ENCODE measurements at places on chromosomes 6 and 20.

DNA sequence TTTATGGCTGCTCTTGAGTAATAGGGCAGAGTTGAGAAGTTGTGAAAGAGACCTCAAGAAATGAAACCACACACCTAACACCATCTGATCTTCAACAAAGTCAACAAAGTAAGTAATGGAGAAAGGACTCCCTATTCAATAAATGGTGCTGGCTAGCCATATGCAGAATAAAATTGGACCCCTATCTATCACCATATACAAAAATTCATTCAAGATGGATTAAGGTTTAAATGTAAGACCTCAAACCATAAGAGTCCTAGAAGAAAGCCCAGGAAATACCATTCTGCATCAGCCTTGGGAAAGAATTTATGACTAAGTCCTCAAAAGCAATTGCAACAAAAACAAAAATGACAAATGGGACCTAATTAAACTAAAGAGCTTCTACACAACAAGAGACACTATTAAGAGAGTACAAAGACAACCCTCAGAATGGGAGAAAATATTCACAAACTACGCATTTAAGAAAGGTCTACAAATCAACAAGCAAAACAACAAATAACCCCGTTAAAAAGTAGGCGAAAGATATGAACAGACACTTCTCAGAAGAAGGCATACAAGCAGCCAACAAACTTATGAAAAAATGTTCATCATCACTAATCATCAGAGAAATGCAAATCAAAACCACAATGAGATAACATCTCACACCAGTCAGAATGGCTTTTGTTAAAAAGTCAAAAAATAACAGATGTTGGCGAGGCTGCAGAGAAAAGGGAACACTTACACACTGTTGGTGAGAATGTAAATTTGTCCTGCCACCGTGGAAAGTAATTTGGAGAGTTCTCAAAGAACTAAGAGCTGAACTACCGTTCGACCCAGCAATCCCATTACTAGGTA lies 4.0 kb downstream of the MAP3K5 start:
- no peak for DNase-seq

DNA sequence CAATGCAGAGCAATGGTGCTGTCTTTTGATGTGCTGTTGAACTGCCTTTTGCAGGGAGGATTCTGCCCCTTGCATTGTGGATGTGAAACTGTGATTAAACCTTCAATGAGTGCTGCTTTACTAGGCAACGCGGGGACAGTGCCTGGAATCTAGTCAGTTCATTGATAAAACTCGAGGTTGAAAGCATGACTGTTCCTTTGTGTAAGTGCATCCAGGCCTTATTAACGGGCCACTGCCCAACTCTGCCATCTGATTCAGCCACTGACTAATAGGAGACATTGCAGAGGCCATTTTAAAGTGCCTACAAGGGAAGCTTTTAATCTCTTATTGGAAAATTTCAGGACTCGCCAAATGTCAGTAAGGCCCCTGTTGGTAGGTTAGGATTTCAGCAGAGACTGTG lies 49.3 kb downstream of the SLC35F1 start:
- no peak for DNase-seq

- no peak for DNase-seq
Observed at GRCh38 chr6:28542440-28543296, 17.0 kb downstream of the GPX5 start.

GRCh38 chr6:30265181-30265580 lies 52.0 kb upstream of the TRIM26 start:
- no peak for DNase-seq

- DNase-seq: no peak
Observed at GRCh38 chr20:23095499-23095898, 9.4 kb upstream of the CD93 start.

GRCh38 chr6:34529665-34530327 lies 26.3 kb downstream of the SPDEF start:
- DNase-seq: no peak

- no peak for DNase-seq
Observed at GRCh38 chr6:6811128-6812009, 222.8 kb downstream of the LY86 start.

DNA sequence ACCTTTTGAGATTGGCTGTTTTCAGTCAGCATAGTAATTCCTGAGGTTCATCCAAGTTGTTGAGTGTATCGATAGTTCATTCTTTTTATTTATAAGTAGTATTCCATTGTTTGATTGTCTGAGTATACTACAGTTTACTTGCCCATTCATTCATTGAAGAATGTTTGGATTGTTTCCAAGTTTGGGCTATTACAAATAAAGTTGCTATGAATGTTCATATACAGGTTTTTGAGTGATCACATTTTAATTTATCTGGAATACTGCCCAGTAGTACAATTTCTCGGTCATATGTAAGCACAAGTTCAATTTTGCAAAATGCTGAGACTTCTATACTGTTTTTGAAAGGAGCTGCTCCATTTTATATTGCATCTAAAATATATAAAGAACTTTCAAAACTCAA lies 14.2 kb upstream of the EPHA7 start:
- no peak for DNase-seq

DNA sequence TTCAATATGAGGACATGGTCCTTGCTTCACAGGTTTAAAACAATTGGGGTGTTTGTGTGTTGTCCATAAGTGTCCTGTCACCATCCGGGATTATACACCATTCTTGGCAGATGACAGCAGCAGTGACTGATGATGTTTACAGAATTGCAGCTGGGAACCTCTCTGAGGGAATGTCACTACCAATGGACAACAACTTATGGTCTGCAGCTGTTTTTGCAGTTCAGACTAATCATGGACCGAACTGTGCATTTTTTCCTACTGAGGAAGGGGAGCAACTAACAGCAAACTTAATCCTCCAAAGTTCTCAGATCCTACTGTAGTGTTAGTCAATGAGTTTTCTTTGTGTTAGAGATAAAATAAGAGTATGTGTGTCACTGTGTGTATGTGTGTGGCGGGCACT lies 26.0 kb downstream of the FAM229B start:
- DNase-seq: no peak

- DNase-seq: no peak
Observed at GRCh38 chr6:137320271-137320670, 101.1 kb upstream of the IFNGR1 start.

GRCh38 chr6:108712946-108713345 lies 135.3 kb upstream of the ARMC2 start:
- DNase-seq: no peak

DNA sequence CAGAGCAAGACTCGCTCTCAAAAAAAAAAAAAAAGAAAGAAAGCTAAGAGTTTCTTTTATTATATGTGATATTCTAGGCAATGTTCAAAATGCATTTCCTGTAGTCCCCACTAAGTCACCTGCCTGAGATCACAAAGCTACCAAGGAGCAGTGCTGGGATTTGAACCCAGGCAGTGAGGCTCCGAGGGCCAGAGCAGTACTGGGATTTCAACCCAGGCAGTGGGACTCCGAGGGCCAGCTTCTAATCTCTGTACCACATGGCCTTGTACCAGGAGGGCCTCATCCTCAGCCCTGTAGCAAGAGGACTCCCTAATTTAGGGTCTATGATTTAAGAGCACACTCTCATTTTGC lies 39.7 kb downstream of the ZMYND8 start:
- DNase-seq: no peak

DNA sequence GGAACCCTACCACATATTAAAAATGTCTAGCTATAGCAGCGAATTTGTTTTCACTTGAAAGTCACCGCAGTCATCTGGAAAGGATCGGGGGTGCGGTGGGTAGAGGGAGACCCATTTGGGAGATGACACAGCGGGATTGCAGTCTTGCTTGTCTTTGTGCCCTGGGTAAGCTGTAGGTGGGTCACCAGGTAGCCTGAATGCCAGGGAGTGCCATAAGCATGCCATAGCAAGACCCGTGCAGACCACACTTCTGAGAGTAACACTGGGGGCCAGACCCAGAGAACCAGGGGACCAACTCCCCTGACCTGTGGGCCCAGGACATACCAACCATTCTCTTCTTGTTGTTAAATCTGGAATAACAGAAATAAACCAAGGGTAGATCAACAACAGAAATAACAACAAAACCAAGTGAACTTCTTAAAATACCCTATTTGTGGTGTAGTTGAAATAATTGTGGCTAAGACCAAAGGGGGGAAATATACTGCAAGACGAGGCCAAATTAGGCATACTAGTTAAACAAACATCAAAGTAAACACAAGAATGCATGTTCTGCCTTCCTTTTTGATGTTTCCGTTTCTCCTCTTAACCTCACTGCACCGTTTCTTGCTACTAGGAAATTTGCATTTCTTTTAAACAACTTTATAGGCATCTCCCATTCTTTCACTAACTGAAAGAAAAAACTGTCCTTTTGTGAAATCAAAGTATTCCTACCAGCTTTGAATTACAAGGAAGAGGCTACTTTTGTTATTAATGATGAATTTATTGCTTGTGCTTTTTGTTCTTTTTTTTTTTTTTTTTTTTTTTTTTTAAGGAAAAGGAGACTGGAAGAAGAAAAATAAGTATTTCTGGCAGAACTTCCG lies 128.2 kb downstream of the SASH1 start:
- DNase-seq: no peak

GRCh38 chr6:26234421-26235301 lies 130.3 kb upstream of the BTN3A2 start:
- DNase-seq: no peak

DNA sequence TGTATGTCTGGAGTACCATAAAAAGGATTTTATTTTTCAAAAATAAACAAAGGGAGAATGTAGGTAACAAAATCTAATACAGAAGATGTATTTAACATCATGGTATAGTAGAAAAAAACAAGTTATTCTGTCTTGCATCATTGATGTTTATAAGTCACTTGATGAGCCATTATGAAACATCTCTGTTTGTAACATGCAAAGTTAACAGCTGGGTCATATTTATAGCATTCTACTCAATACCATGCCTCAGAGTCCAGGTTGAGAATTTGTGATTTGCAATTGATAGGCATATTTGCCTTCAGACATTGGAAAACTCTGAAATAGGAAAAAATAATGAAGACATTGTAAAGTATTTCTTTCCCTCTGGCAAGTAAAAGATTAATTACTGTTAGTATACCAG lies 52.3 kb upstream of the IL20RA start:
- no peak for DNase-seq

GRCh38 chr20:63403403-63404105 lies 42.4 kb upstream of the CHRNA4 start:
- DNase-seq: no peak

DNA sequence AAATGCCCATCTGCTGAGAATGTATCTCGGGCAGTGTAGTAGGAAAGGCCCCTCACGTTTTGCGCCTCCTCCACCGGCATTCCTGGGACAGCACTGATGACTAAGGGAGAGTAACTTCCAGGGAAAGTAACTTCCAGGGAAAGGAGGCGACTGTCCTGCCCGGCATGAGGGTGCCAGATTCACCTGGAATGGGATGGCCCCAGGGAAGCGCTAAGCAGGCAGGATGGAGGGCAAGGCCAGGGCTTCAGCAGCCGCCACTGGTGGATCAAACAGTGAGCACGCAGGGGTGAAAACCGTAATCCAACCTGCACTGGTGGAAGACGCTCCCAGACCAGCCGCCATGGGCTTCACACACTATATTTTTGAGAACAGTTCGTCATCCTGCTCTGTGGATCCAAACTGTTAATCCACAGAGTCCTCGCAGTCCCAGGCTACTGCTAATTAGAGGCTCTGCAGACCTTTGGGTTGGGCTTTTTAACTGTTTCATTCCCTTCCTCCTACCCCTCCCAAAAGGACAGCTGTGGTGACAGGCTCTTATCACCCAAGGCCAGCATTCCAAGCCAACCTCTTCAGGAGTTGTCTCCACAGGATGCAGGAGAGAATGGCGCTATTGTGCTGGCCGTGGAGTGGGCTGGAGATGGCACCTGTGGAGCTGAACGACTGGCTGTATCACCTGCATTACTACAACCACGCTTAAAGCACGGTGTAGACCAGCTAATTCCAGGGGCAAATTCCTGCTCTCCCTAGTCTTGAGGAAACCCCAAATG lies 178.9 kb downstream of the DLL1 start:
- DNase-seq: peak; percentile 57

- DNase-seq: no peak
Observed at GRCh38 chr6:113588646-113589045, 268.5 kb upstream of the MARCKS start.

- peak; percentile 80 for DNase-seq
Observed at GRCh38 chr20:20712004-20712473, 405 bp downstream of the RALGAPA2 start.

DNA sequence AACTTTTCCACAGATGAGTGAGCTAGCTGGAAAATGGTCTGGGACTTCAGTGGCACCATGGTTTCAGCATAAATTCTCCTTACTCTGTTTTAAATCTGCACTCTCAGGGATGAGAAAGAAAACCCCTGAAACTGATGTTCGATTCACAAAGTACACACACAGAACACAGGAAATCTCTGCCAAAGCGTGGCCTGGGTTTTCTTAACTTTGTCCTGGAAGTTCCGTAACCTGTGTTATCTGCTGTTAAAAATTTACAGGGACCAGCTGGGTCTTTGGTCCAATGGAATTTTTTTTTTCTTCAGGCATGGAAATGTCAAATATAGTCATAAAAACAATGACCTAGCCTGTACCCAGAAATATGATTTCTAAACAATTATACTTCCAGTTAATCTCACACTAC lies 7.3 kb downstream of the SCML4 start:
- no peak for DNase-seq

- DNase-seq: no peak
Observed at GRCh38 chr6:165770397-165771082, 107.5 kb upstream of the PDE10A start.

- no peak for DNase-seq
Observed at GRCh38 chr6:119209452-119210205, 131.2 kb upstream of the FAM184A start.

GRCh38 chr6:16148498-16148897 lies 19.6 kb downstream of the MYLIP start:
- DNase-seq: no peak

GRCh38 chr6:139904158-139904533 lies 529.7 kb upstream of the CITED2 start:
- DNase-seq: no peak

DNA sequence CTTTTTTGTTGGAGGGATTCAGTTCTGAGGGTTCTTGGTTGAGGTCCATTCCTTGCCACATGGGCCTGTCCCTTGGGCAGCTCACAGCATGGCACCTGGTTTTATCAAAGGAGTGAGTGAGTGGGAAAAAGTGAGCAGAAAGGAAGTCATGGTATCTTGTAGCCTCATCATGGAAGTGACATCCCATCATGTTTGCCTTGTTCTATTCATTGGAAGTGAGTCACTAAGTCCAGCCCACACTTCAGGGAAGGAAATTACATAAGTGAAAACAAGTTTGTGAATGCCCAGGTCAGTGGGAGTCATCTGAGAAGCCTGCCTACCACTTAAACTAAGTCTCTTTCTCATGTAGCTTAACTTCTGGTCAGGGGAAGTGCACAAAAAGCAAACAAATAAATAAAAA lies 32.8 kb upstream of the ZNFX1 start:
- no peak for DNase-seq

DNA sequence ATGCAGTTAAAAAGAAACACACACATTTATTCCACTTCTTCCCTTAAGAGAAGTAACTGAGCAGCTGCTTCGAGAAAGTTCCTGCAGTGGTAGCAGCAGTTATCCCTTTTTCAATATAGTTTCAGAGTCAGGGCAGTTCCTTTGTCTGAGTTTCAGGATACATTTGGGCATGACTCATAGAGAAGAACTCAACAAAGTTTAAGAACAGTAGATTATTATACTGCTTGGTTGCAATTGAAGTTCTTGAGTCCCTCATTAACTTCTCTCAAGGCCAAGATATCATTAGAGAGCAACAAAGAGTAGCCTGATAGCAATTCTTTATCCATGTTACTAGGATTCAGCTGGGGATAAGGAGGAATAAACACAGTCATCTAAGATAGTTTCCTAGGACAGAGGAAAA lies 54.4 kb downstream of the TPD52L1 start:
- DNase-seq: no peak

- no peak for DNase-seq
Observed at GRCh38 chr6:79042799-79043126, 35.3 kb downstream of the PHIP start.

Data from coronary artery (tissue), 2 donors.